Activated T-helper 2 cell treated with anti-CD3 and anti-CD28 coated beads, Interferon-gamma antibody, Interleukin-2, Interleukin-4, amounts not matched to agents 10 μg/mL and 5 μg/mL and 100 μg/mL, durations not matched to agents 14 hours and 24 hours and 36 hours (primary cell): ENCODE measurements at places on chromosomes 2 and 18.

GRCh38 chr2:241257419-241258032 lies 57.9 kb downstream of the HDLBP start:
- no peak for DNase-seq
- no peak overlapping the region for H3K4me3 ChIP-seq
- H3K36me3 ChIP-seq: peaks cover 80% of the 10 kb centered on the region
- no peak overlapping the region for H3K27ac ChIP-seq
- no peaks in the 10 kb centered on the region for H3K27me3 ChIP-seq

- DNase-seq: no peak
- H3K36me3 ChIP-seq: no peaks in the 10 kb centered on the region
- H3K27ac ChIP-seq: no peak overlapping the region
- peaks cover 5% of the 10 kb centered on the region for H3K27me3 ChIP-seq
Observed at GRCh38 chr18:32362484-32362883, 108.2 kb downstream of the GAREM1 start.

DNA sequence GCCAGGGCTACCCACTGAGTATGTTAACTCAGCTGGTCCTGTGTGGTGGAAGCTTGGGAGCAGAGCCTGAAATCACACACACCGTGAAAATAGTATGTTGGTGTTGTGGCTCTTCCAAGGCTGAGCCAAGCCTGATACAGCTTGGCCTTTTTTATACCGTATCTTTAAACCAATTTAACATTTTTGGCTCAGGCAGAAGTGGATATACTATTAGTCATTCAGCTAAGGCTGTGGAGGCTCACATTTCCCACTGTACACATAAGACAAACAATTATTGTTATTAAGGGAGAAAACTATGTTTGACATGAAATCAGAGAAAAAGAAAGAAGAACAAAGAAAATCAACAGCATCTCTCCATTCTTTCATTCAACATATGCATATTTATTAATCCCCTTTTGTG lies 159.0 kb downstream of the BCL11A start:
- no peaks in the 10 kb centered on the region for H3K36me3 ChIP-seq
- no peaks in the 10 kb centered on the region for H3K4me1 ChIP-seq
- no peak overlapping the region for H3K4me3 ChIP-seq
- DNase-seq: no peak
- H3K27ac ChIP-seq: no peak overlapping the region

GRCh38 chr2:188808947-188809355 lies 165.2 kb upstream of the COL3A1 start:
- H3K27ac ChIP-seq: no peak overlapping the region
- no peak for DNase-seq
- H3K27me3 ChIP-seq: no peaks in the 10 kb centered on the region
- no peaks in the 10 kb centered on the region for H3K4me1 ChIP-seq

DNA sequence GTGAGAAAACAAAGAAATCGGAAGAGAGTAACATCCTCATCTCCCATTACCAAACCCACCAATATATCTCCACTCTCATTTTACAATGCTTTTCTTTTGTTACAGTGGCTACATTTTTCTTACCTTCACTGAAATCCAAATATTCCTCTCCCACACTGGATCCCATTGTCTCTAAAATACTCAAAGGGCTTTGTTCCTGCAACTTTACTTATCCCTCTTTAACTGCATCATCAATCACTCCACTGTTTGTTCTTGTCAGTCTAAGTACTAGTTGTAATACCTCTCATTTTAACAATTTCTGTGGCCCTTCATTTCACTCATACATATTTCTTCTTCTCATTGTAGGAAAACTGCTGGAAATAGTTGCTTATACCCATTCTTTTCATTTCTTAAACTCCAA lies 464.2 kb upstream of the PIK3C3 start:
- H3K27ac ChIP-seq: no peak overlapping the region
- DNase-seq: no peak
- no peaks in the 10 kb centered on the region for H3K4me1 ChIP-seq

- H3K4me1 ChIP-seq: peaks cover 64% of the 10 kb centered on the region
- peak overlapping the region; percentile 89 for H3K27ac ChIP-seq
- H3K36me3 ChIP-seq: peaks cover 58% of the 10 kb centered on the region
- peak overlapping the region; percentile 76 for H3K4me3 ChIP-seq
- DNase-seq: no peak
Observed at GRCh38 chr2:201127152-201127511, 11.2 kb downstream of the CFLAR start.

DNA sequence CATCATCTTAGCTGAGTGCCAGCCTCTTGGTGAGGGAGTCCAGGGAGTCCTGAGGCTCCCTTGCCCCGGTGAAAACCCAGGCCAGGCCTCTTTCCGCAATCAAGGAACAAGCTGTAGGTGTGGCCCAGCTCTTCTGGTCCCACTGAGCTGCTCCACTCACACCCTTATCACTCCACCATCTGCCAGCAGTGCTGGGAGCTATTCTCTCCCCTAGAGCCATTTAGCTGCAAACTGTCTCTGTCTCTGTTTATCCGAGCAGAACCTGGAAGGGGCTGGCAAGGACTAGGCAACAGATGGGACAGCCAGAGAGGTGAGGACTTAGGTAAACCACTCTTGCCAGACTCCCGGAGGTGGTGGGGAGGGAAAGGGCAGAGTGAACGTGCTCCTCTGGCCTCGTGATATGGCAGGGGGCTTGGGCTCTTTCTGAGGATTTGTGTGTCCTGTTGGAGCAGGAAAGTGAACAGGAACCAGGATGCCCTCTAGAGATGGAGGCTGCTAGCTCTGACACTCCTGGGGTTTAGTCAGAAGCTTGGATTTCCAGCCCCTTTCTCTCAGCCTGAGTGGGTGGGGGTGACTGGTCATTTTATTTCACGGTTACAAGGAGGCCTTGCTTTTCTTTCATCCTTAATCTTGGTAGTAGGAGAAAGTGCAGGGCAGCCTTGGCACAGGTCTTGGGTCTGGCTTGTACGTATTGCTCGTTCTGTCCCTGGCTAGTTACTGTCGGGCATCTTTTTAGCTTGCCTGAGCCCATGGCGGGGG lies 19.6 kb downstream of the B3GNT2 start:
- H3K4me3 ChIP-seq: no peak overlapping the region
- peaks cover 67% of the 10 kb centered on the region for H3K36me3 ChIP-seq
- no peaks in the 10 kb centered on the region for H3K27me3 ChIP-seq

GRCh38 chr2:85266146-85267041 lies 61.4 kb downstream of the TGOLN2 start:
- peaks cover 26% of the 10 kb centered on the region for H3K27me3 ChIP-seq
- no peak overlapping the region for H3K27ac ChIP-seq
- no peaks in the 10 kb centered on the region for H3K4me1 ChIP-seq

GRCh38 chr18:60163622-60164021 lies 209.0 kb downstream of the MC4R start:
- no peak overlapping the region for H3K4me3 ChIP-seq
- DNase-seq: no peak
- no peaks in the 10 kb centered on the region for H3K36me3 ChIP-seq

GRCh38 chr18:48742706-48743475 lies 204.1 kb downstream of the CTIF start:
- no peak for DNase-seq
- H3K27ac ChIP-seq: no peak overlapping the region
- no peaks in the 10 kb centered on the region for H3K36me3 ChIP-seq
- peaks cover 2% of the 10 kb centered on the region for H3K27me3 ChIP-seq

GRCh38 chr2:168541858-168542257 lies 85.8 kb downstream of the CERS6 start:
- no peak overlapping the region for H3K4me3 ChIP-seq
- H3K36me3 ChIP-seq: peaks cover 43% of the 10 kb centered on the region
- no peak for DNase-seq
- H3K27me3 ChIP-seq: no peaks in the 10 kb centered on the region

DNA sequence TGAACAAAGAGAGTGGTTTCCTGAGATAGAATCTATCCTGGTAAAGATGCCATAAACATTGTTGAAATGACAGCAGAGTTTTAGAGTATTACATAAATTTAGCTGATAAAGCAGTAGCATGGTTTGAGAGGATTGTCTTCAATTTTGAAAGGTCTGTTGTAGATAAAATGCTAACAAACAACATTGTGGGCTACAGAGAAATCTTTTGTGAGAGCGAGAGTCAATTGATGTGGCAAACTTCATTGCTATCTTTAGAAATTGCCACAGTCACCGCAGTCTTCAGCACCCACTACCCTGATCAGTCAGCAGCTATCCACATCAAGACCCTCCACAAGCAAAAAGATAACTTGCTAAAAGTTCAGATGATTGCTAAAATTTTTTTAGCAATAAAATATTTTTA lies 17.5 kb downstream of the VRK2 start:
- DNase-seq: no peak
- peaks cover 29% of the 10 kb centered on the region for H3K36me3 ChIP-seq
- H3K27ac ChIP-seq: peak overlapping the region; percentile 14
- H3K27me3 ChIP-seq: no peaks in the 10 kb centered on the region
- H3K4me1 ChIP-seq: peaks cover 17% of the 10 kb centered on the region

GRCh38 chr2:96163768-96164429 lies 18.7 kb upstream of the DUSP2 start:
- DNase-seq: peak; percentile 43
- H3K4me1 ChIP-seq: peaks cover 64% of the 10 kb centered on the region
- no peaks in the 10 kb centered on the region for H3K27me3 ChIP-seq
- H3K4me3 ChIP-seq: peak overlapping the region; percentile 83

DNA sequence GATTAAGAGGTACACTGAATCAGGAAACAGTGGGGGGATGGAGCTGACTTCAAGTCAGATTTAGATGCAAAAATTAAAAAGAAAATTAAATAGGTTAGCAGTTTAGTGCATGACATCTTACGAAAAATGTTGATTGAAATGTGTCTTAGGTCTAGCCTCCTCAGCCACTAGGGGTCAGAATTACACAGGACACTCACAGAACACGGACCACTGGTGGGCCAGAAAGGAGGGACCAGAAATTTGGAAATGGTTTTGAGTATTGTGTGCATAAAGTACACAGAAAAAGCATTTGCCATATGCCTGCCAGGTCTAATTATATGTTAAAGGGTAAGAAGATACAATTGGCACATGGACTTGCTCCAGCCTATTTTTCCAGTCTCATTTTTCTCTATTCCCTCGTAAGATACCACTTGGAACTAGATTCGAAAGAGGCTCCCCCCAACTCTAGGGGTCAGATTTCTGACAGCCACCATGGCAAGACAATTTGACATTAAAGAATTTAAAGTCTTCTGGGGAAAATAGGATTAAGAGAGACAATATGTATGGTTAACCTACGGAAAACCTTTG lies 550.2 kb upstream of the SETBP1 start:
- H3K27ac ChIP-seq: no peak overlapping the region
- H3K27me3 ChIP-seq: no peaks in the 10 kb centered on the region
- H3K4me3 ChIP-seq: no peak overlapping the region
- no peak for DNase-seq
